ENCODE measurements at places on chromosomes 1 and 21.

- DNase-seq = no peak
These were observed 11.6 kb upstream of the HIPK1 start for GRCh38 chr1:113917400-113918082.

DNA sequence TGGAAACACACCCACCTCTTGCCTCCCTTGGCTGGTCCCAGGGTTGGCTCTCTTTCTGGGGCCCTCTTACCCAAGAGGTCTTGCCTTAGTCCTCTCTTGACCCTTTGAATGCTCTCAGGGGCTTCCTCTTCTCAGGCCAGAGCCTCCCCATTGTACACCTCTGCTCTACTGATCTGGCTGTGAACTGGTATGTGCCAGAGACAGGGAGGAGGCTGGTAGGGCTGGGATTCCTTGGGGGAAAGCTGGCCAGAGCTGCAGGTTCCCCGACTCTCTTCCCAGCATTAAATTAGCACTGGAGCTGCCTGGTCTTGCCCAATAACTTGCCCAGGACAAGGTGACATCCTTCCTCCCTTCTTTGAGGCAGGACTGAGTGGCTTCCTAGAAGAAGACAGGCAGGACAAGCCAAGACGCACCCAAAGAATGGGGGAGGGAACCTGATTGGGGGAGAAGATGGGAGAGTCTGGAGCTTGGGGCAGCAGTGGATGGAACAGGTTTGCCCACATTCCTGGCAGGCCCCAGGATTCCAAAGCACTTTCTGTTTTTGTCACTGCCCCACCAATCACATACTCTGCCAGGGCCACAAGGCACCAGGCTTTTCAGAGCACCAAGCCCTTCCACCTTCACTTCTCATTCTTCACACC lies 37.2 kb upstream of the CITED4 start:
- DNase-seq = no peak

DNA sequence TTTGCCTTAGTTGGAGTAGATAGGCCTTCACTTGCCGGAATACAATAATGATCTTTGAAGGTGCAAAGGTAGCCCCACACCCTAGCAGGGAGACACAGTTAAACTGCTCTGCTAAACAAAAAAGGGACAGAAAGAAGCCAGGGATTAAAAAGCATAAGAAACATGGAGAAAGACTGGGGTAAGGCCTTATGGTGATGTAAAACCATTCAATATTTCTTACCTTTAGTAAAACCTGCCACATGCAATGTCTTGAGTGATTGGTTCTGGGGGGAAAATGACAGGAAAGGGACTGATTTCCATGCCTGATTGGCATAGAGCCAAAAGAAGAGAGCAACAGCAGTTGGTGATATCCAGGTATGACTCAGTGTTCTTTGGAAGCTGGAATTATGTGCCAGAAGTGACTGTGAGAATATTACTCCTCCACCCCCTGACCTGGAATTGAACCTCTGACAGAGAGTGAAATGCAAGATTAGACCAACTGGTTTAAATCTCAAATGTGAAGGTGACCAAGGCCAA lies 8.1 kb downstream of the DNASE2B start:
- DNase-seq = no peak

DNA sequence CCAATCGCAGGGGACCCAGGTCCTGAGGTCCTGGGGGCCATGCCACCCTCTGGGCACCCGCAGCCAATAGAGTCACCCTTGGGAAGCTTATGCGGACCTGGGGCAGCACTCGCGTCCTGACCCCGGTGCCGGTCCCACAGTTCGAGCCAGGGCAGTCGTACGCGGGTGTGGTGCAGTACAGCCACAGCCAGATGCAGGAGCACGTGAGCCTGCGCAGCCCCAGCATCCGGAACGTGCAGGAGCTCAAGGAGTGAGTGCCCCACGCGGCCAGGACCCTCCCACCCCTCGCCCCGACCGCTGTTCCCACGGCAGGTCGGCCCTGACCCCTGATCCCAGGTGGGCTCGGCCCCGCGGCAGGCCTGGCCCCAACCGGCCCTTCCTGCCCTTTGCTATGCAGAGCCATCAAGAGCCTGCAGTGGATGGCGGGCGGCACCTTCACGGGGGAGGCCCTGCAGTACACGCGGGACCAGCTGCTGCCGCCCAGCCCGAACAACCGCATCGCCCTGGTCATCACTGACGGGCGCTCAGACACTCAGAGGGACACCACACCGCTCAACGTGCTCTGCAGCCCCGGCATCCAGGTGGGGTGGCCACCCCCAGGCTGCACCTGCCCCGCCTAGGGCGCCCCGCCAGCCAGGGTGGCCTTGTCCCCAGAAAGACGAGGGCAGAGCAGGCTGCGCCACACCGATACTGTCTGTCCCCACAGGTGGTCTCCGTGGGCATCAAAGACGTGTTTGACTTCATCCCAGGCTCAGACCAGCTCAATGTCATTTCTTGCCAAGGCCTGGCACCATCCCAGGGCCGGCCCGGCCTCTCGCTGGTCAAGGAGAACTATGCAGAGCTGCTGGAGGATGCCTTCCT lies 20.5 kb downstream of the COL6A1 start:
- DNase-seq = no peak

- DNase-seq = peak; percentile 88
These were observed 14.0 kb downstream of the HSF2BP start for GRCh38 chr21:43645136-43645891.

DNA sequence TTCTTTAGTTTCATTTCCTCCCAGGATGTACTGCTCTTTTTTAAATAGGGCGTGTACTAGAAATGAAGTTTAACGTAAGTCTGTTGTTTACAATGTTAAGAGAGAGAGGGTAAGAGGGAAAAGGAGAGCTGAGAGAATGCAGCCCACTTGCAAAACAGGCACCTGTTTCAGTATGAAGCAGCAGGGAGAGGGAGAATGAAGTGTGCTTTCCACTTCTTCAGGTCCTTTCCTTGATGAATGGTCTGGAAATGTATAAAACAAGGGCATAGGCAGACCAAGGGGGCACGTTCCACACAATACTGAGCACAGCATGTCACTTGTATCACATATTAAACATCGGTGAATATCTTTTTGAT lies 2.0 kb downstream of the KCNA3 start:
- no peak for DNase-seq

DNA sequence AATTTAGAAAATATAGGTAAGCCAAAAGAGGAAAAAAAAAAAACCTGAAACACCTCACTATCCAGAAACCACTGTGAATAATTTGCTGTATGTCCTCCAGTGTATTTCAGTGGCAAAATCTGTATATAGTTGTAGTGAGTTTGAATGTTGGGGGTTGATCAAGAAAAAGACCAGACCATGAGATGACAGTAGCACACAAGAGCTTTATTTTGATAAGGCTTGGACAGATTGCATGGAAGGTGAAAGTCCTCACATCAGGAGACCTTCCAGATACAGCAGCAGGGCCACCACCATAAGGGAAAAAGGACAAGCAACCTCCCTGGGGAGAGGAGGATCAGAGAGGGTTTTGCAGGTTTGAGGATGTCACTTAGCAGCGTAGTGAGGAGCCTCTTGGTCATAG lies 16.2 kb upstream of the C1orf115 start:
- DNase-seq = no peak

- DNase-seq = no peak
These were observed 262.1 kb upstream of the VAMP3 start for GRCh38 chr1:7508934-7509519.

GRCh38 chr1:113784104-113784779 lies 25.0 kb upstream of the PHTF1 start:
- peak; percentile 31 for DNase-seq

DNA sequence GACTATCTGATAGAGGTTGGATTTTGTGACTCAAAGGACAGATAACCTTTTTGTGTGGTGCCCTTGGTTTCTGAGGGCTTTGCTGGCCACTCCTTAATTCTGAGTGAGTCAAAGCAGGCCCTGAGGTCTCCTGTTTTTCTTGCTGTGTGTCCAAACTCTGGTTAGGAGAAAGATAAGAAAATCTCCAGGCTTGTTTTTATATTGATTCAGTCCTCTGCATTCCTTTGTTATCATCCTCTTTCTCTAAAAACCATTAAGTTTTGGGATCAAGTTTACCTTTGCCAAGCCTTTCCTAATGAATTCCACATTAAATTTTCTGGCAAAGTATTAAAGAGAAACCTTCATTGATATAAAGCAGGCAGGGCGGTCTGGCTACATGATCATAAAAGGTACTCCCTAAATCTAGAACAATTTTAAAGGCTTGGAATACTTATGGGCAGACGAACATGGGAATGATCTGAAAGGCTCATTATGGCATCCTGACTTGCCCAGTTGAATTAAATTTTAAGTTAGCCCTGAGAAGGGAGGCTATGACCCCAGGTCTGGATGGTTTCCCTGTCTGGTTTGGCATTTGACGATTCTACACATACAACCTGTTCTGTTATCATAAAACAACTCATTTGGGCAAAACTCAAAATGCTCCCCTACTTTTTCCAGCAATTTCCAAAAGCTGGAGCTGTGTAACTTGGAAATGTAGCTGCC lies 20.8 kb downstream of the ZBTB8B start:
- no peak for DNase-seq

DNA sequence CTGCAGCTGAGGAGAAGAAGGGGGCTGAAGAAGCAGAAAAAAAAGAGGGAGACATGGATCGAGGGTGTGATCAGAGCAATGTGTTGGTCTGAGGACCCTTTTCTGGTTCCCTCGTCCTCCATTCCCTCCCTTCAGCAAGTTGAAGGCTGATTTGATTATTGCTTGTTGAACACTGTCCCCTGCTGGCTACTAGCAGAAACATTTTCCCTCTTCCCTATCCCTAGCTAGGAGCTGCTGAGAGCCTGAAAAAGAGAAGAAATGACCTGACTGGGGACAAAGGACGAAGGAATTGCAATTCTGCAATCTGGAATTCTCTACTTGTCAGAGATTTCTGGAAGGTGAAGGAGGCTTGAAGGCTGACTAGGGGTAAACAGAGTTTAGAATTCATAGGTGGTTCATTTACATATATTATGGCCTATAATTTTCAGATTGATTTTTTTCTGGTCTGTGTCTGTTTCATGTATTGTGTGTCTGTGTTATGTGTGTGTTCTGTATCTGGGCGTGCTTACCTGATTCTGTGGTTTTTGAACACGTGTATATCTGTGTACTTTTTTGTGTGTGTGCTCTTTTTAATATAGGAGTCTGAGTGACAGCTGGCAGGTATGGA lies 9.8 kb downstream of the NHLH1 start:
- peak; percentile 47 for DNase-seq

- DNase-seq = no peak
These were observed 7.1 kb upstream of the PEF1 start for GRCh38 chr1:31651766-31652165.

GRCh38 chr1:231563247-231563646 lies 34.8 kb downstream of the TSNAX start:
- no peak for DNase-seq

GRCh38 chr1:44848456-44849181 lies 5.6 kb upstream of the PTCH2 start:
- DNase-seq = no peak

DNA sequence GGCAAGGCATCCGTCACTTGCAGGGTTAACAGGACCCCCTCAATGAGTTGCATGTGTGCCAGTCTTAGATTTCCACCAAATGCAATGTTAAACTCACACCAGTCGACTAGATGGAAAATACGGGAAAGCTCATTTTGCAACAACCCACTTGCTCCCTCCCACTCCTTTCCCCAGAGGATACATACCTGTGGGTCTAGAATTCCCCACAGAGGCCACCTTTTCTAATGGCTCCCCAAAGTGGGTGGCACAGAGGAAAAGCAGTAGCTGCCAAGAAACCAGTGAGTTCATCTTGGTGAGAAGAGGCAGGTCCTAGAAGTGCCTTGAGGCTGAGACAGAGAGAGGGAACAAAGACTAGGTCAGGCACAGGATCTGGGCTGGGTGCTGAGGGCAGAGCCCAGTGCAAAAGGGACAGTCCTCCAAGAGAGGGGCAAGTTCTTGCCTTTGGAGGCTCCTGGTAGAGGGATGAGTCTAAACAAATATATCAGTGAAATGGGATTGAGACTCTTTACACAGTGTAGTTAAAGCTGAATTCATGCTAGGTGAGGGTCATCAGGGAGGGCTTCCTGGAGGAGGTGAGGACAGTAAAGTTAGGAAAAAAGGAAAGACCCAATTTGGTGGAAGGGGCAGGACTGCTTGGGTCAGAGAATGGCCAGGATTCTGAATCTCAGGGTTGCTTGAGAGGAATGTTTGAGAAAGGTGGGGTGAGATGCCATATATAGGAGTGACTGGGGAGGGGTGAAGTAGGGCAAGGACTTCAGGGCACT lies 3.5 kb downstream of the KISS1 start:
- no peak for DNase-seq

DNA sequence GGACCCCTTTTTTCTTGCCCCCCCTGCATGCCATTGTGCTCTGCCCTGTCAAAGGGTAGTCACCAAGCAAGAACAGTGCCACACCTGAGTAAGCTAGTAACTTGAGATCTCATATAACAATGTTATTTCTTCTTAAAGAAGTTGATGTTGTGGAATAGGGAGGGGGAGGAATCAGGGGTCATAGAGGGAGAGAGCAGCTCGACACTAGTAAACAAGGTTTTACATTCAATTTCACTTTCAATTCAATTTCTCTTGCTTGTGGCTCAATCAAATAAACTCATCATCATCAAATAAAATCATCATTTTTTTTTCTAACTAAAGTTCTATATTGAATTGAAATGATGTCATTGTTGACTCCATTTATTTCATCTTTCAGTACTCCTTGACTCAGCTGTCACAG lies 106.4 kb downstream of the CRB1 start:
- DNase-seq = no peak

- DNase-seq = peak; percentile 12
These were observed 192.8 kb downstream of the FCRL5 start for GRCh38 chr1:157359314-157360022.

DNA sequence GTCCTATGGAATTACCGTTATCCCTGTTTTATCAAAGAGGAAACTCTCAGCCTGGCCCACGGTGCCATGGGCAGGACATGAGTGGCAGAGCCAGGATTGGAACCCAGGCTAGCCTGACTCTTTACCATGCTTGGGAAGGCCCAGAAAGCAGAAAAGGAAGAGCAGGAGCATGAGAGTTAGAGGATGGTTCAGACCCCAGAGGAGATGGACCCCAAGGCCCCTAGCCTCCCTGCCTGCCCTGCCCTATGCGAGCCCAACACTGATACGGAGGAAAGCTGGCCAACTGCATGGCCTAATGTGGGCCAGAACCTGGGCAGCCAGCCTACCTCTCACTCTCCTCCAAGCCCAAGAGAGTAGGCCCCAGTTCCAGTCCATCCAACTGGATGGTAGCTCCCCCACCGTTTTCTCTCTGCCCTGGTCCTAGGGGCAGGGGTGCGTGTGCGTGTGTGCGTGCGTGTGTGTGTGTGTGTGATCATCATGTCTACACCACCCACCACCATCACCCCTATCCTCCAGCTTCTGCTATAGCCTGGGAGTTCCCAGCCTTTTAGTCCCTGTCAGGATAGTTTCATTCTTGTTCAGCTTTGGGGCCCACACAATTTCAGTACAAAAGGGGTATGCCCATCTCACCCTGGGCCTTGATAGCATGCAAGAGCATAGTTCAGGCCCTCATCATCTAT lies 15.4 kb upstream of the MEX3A start:
- peak; percentile 71 for DNase-seq

GRCh38 chr1:19083081-19083480 lies 126.6 kb upstream of the IFFO2 start:
- DNase-seq = no peak

- DNase-seq = no peak
These were observed 1264.3 kb upstream of the ADGRL2 start for GRCh38 chr1:80536461-80536860.

- DNase-seq = no peak
These were observed 21.9 kb downstream of the NFIA start for GRCh38 chr1:61104220-61104671.

All from inflammatory macrophage treated with lipopolysaccharide for 1 hour (primary cell).